ENCODE measurements at places on chromosomes 5 and 9. TPM values are rescaled to one million over a fixed set of nuclear protein-coding genes. Genes with fewer than 3 reads are reported as not detected.

GRCh38 chr9:136232969-136233368 lies 12.6 kb downstream of the QSOX2 start:
- H3K4me1 ChIP-seq = no peaks in the 10 kb centered on the region
- no peaks in the 10 kb centered on the region for H3K36me3 ChIP-seq
- H3K27ac ChIP-seq = no peak overlapping the region
- DNase-seq = no peak
- H3K4me3 ChIP-seq = no peak overlapping the region
- H3K27me3 ChIP-seq = no peaks in the 10 kb centered on the region

DNA sequence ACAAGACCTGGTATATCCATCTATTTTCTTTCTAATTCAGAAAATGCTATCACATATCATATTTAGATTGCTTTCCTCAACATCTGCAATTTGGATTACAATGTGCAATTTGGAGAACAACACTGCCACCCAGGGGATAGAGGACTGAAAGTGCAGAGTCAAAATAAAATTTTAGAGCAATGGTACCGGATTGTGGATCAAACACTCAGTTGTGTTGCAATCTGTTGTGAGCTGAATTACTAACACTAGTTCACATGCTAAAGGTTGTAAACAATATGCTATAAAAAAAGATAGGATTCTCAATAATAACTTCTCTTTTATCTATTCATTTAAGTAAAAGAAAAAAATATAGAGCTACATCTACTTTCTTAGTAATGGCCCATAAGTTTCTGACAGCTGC lies 11.9 kb upstream of the SRFBP1 start:
- peak; percentile 41 for DNase-seq
- H3K4me1 ChIP-seq = no peaks in the 10 kb centered on the region
- no peak overlapping the region for H3K27ac ChIP-seq

The BARHL1 gene
- not detected for total RNA-seq

The SPIN1 gene
- 51.4 TPM for total RNA-seq

The ABLIM3 gene
- 4.1 TPM for total RNA-seq

The LCN15 gene
- total RNA-seq = 3.4 TPM
